ENCODE measurements at places on chromosomes 3 and 15.
A peak's percentile ranks its signal among the peaks of the same experiment; 100 is the strongest.

DNA sequence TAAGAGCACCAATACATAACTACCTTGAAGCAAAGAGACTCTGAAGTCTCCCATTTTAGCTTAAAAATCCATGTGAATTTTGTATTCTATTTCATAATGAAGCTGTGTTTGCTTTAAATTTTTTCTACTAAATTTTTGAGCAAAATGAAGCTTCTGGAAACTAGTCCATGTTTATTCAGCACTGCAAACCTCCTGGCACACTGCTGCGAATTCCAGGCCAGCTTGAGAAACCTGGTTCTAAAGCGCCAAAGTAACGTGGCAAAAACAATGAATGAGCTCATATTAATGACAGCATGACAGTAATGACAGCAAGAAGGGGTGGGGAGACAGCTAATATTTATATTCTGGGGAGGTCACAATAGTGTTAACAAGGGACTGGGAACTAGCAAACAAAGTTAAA is 25.7 kb downstream of the CEP152 start:
- DNase-seq: no peak

DNA sequence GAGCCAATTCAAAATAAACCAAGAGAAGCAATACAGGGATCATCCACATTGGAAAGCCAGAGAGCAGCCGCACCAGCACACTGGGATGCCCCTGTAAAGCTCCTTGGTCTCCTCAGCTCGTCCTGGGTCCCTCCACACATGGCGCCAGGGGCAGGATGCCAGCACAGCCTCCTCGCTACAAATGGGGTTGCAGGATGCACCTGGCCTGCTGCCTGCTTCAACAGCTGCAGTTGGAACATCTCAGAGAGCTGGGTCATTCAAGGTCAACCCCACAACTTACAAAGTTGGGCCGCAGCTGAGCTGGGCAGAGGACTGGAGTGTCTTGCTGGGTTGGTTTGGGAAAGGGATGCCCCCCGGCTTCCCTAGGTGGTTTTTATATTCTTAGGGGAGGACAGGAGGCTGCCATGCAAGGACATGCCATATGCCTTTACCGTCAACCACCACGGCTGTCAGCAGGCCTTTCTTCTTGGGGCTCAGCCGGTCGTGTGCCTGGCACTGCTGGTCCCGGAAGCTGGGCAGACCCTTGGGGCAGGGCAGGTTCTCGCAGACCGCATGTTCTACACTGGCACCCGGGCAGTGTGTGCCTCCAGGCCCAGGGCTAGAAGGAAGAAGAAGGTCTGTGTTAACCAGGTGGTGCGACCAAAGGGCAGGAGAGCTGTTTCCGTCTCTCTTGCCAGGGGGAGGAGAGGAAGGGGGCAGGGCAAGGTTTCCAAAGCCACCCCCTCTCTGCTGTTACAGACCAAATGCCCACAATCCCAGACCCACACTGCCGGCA is 225.2 kb downstream of the ADAMTS17 start:
- DNase-seq: no peak

- no peak for DNase-seq
These were observed 15.8 kb downstream of the CLK3 start for GRCh38 chr15:74631408-74631807.

- no peak for DNase-seq
These were observed 716 bp upstream of the ISLR2 start for GRCh38 chr15:74129586-74130154.

DNA sequence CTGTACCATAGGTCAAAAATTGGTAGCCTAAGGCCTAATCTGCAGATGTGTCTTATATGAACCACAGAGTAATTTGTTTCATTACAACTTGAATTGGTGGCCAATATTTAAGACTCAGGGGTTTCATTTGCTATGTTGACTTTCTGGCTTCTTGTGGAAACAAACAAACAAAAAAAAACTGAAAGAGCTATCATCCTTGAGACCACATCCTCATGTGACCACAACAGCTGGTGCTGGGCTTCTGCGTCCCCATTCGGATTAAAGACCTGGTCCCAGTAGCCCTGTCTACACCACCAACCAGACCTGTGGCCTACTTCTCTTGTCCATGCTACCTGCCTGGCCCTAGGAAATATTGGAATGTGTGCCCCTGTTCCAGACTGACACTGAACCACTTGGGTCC is 61.7 kb downstream of the STRIT1 start:
- DNase-seq: no peak

- DNase-seq: no peak
These were observed 169.4 kb downstream of the SHQ1 start for GRCh38 chr3:72678867-72679266.

DNA sequence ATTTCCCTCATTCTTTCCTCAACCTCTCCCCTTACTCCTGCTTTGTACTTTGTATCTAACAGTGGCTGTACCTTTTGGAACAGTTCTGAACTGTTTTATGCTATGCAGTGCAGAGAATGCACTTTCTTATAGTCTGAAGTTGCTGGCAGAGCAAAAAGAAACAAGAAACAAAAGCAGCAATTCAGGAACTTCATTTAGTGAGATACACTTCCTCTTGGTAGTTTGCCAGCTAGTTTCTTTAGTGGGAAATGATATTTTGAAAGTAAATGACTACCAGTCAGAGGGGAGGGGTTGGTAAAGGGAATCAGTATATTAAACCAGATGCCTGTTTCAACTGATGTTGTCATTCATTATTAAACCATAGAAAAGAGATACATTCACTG is 55.0 kb upstream of the CHD2 start:
- DNase-seq: peak; percentile 13

DNA sequence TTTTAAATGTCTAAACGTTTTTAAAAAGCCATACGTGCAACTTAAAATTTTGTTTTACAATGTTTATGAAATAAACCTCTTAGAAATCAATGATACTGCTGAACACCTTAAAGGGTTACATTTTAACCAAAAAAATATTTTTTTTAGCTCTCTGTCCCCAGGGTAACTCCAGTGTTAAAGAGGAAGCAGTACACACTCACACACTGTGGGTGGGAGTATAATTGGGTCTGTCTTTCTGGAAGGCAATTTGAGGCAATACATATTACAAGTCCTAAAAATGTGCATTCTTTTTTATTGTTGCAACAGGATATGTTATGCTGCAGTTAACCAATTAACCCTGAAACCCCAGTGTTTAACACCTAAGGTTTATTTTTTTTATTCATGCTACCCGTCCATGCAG is 34.1 kb downstream of the WHAMM start:
- DNase-seq: no peak

DNA sequence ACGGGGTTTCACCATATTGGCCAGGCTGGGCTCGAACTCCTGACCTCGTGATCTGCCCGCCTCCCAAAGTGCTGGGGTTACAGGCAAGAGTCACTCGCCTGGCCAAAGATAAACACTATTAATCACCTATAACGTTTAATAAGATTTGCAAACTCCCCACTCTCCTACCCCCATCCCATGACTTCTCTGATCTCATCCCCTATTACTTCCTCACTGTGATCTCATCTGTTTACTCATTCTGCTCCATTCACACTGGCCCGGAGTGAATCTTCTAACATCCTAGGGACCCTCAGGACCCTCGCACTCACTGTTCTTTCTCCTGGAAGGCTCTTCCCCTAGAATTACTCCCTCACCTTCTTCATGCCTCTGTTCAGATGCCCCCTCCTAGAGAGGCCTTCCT is 78.9 kb downstream of the DGKG start:
- DNase-seq: no peak

GRCh38 chr3:10370429-10370828 is 49.5 kb upstream of the SEC13 start:
- no peak for DNase-seq

GRCh38 chr3:180284331-180285110 is 247.8 kb upstream of the PEX5L start:
- DNase-seq: no peak

- DNase-seq: no peak
These were observed 386.5 kb upstream of the ATP11B start for GRCh38 chr3:182406786-182407185.

DNA sequence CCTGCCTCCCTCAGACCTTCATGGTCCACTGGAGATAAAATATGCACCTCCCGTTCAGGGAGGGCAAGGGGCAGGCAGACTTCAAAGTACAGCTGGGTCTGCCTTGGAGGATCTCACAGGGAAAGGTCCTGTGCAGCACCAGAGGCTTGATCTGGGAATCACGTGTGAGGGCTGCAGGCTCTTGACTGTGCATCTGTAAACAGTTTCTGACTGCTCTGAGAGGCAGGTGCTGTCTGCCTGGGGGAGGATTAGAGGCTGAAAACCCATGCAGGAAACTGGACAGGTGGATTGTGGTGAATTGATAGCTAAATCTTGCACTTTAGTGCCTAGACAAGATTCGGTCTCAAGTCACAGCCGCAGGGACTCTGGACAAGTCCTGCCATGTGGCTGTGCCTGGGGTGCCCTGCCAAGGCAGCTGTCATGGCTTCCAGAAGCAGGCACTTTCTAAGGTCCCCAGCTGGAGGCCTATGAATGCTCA is 239.3 kb downstream of the EPHB1 start:
- DNase-seq: no peak

GRCh38 chr3:120457827-120458226 is 7.0 kb upstream of the FSTL1 start:
- no peak for DNase-seq

DNA sequence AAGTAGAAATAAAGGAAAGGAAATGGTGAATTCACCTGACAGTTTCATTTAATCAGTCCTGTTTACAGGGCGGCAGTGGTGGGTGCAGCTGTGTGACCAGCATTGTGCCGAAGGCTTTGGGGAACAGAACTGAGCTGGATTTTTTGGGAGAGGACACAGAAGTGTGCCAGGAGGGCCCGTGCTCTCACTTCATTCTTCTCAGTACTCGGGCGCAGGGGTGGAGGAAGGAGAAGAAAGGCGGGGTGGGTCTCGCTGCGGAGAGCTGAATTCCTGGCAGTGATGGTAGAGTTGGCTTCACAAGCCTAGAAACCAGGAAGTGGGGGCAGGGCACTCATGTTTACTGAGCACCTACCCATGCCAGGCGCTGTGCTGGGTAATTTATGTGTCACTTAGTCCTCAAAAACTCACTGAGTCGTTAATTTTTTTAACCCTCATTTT is 64.6 kb downstream of the CRTC3 start:
- no peak for DNase-seq

- DNase-seq: peak; percentile 9
These were observed 110.2 kb downstream of the NR1I2 start for GRCh38 chr3:119891944-119892721.
